ENCODE measurements at places on chromosomes 4 and X. TPM values are rescaled to one million over a fixed set of nuclear protein-coding genes. Genes with fewer than 3 reads are reported as not detected.

GIMD1 gene
- not detected for total RNA-seq

PDE6B gene
- total RNA-seq = 3.6 TPM

C4orf50 gene
- total RNA-seq = 0.14 TPM

SSX4 gene
- total RNA-seq = not detected

JADE3 gene
- 3.7 TPM for total RNA-seq

ITIH6 gene
- total RNA-seq = not detected

PAGE2B gene
- not detected for total RNA-seq

SHOX gene
- not detected for total RNA-seq

USP51 gene
- total RNA-seq = 7.0 TPM

S100P gene
- not detected for total RNA-seq

C4orf36 gene
- not detected for total RNA-seq

SCLT1 gene
- total RNA-seq = 14.0 TPM

IL21 gene
- total RNA-seq = not detected

MAGEA1 gene
- not detected for total RNA-seq

SMIM31 gene
- total RNA-seq = not detected

SPANXN3 gene
- total RNA-seq = not detected

Measured in thoracic aorta (tissue), 2 donors.